ENCODE measurements at places on chromosomes 12 and 14.

GRCh38 chr14:104879983-104880565 is 15.0 kb downstream of the CEP170B start:
- DNase-seq, result no peak

GRCh38 chr14:95499354-95499750 is 17.1 kb downstream of the SYNE3 start:
- peak; percentile 35 for DNase-seq

DNA sequence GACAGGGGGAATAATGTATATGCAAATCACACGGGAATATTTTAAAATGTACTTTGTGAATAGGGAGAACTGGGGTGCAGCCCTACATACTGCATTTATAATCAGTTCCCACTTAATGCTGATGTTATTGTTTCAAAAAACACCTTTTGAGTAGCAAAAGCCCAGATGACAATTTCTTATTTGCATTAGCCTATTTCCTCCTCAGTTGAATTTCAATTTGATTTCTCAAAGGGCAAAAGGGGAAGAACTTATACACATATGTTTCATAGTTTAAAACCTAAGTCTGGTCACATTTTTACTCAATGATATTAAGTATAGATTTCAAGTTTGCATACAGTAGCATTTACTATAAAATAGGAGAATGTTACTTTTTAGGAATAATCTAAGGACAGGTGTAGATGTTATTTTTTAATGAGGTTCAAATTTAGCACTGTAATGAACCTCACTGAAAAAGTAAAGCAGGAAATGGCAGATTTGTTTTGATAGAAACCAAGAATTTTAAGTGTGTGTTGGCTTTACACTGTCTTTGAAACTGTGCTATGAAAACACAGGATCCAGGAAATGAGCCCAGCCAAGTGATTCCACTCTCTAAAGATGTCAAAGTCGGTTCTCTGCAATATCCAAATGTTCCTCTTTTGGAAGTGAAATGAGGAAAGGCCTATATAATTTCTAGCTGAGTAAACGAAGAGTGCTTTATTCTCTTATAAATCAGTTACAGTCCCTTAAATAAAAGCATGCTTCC is 367.4 kb downstream of the BTG1 start:
- DNase-seq, result no peak

DNA sequence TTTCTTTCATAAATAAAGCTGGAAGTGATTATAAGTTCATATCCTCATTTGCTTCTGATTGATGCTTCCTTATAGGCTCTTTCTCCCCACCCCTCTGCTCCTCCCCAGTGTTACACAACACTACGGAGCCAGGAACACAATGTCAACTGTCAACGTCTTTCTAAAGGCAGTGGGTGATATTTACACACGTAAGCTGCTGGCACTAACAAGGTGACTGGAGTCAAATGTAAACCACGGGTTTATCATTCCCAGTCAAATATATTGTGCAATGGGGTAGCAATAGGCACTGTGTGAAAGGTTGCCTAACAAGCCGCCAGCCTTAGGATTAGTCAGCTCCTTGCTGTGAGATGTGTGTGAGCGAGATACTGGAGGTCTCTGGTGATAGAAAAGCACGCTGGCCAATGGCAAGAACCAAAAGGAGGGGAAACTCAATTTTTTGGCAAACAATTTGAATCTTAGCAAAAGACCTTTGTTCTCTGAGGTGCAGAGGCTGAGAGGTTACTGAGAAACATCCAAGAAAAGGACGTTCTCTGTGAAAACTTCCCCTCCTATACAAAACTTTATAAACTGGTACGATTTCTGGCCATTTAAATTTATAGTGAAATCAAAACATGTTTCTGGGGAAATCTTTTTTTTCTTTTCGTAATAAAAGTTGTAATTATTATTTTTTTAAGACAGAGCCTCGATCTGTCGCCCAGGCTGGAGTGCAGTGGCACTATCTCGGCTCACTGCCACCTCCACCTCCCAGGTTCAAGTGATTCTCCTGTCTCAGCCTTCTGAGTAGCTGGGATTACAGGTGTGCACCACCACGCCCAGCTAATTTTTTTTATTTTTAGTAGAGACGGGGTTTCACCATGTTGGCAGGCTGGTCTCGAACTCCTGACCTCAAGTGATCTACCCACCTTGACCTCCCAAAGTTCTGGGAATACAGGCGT is 22.3 kb upstream of the HECTD1 start:
- DNase-seq, result peak; percentile 86

- no peak for DNase-seq
Measured at GRCh38 chr14:104264495-104265265, 126.3 kb downstream of the KIF26A start.

DNA sequence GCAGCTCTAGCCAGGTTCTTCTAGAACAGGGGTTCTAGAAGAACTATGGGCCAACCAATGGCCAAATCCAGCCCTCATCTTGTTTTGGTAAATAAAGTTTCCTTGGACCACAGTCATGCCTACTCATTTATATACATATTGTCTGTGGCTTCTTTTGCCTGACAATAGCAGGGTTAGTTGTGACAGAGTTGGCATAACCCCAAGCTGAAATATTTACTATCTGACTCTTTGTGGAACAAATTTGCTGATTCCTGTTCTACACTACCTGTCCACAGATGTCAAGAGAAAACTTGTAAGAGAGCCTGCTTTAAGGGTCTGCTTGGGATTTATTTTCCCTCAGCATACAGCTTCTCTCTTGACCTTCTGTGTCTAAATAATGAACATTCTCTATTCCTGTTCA is 289.0 kb downstream of the KSR2 start:
- DNase-seq, result no peak

DNA sequence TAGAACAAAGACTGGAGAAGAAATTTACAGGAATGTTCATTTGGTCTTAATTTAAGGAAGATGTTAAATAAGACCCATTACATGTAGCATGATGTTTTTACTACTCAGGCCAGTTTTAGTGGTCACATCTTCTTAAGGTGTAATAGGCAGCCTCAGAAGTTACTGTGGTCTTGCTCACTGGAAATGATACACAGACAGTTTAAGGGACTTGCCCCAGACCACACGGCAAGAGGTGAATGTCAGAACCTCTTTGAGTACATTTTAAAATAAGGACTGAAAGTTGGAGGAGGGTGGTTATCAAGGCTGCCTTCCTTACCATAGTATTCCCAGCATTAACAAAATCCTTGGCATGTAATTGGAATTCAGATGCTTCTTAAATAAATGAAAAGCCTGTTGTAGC is 37.9 kb downstream of the LRRK2 start:
- DNase-seq, result no peak

- DNase-seq, result no peak
Measured at GRCh38 chr12:58140395-58140794, 199.0 kb downstream of the ATP23 start.

- DNase-seq, result no peak
Measured at GRCh38 chr12:49288922-49289555, 5.9 kb upstream of the PRPH start.

DNA sequence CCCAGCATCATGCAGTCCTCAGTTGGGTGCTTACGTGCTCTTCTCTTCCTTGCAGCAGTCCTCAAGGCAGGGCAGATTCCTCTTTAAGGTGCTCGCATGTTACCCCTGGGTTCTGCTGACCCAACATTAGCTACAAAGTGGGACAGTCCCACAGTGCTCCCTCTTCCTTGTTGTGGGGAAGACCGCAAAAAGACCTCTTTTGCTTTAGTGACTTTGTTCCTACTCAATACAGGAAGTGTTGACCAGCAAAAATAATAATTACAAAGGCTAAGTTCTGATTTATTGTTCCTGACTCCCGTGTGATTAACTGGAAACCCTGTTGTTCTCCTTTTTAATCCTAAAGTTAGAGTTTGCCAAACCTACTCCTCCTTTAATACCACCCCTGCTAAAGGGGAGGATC is 13.7 kb downstream of the PIGH start:
- DNase-seq, result no peak

- no peak for DNase-seq
Measured at GRCh38 chr12:52279422-52280318, 5.2 kb downstream of the KRT86 start.

DNA sequence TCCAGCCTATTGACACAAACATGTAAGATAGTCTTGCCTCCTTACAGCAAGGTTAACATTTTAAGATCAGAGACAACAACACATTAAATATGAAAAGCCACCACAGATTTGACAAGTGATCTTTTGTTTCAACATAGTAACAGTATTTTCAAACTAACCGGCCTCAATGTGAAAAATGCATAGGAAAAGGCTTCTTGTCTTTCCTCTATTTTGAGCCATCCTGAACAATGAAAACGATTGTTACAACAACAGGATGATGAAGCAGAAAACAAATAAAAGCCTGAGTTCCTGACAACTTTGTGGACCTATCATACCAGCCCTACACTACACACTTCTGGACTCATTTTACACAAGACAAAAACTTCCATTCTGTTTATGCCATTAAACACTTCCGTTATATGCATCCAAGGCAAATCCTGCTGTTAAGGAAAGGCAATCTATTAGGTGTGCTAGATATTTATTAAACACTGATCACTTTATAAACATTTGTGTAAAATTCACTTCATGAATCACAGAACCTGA is 37.3 kb downstream of the BAZ1A start:
- no peak for DNase-seq

DNA sequence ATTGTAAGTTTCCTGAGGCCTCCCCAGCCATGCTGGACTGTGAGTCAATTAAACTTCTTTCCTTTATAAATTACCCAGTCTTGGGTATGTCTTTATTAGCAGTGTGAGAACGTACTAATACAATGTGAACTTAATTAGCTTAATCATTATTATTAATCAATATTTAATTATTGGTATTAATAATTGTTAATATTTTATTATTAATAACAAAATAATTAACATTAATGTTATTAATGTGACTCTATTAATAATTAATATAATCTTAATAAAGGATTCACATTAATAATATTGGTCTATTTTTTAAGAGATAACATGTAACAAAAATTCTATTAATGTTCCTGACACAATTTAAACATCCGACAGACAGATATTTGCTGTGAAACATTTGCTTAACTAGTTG is 164.9 kb upstream of the ATF7IP start:
- DNase-seq, result no peak

DNA sequence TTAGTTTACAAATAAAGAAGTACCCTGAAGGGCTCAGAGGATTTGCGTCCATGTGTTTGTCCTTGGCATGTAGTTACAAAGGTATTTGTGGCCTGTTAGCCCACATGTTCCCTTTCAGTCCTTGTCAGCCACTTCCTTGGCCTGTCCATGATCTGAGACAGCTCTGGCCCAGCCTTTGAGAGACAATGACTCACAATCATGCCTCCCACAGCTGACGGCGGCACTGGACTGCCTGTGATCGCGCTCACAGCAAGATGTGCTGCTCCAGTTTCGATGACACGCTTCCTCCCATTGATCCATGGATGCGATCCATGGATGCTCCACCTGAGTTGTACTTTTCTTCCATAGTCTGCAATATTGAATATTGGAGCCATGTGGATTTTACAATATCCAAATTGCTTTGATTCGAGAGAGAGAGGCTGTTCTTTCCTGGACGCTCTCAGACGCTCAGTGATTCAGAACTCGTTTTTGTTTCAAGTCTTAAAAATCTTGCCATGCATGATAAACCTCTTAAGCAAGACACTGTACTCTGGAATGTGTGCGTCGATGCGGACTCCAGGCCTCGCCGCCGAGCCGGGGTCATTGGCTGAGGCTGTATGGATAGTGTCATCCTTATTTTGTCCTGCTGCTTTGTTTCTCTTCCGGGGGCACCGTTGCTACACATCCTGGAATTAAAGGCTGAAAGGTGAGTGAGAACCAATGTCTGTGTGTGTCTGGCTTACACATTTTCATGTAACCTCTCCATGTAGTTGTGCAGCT is 220.1 kb downstream of the GLT1D1 start:
- DNase-seq, result no peak

DNA sequence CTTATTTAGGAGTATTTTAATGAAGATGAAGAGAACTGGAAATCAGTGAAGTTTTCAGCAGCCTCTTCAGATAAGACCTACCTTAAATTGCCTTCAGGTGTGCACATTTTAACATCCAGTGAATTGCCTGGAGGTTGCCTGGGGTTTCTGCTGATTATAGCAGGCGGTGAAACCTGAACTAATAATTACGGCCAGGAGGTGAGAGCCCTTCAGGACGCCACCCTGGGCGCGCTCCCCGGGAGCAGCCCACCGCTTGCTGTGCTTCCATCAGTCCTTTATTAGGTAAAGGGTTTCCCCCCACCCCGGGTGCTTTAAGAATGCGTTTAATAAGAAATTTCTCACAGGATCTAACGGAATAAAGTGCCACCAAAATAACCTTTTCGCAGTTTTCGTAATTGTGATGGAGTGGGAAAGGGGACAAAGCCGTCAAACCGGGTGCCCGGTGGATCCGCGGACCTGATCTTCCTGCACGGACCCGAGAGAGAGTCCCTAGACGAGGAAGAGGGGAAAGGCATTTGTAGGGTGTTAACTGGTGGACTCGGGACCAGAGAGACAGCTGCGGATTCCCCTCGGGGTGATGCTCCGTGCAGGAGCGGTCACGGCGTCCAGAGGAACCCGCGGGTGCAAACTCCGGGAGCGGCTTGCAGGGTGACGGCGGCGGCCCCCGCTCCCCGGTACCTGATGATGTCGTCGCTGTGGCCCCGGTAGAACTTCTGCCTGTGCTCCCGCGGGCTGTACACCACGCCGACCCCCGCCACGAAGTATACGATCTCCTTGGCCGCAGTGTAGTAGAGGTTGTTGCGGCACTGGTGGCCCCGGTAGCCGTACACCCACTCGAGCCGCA is 902 bp downstream of the EML5 start:
- DNase-seq, result no peak

DNA sequence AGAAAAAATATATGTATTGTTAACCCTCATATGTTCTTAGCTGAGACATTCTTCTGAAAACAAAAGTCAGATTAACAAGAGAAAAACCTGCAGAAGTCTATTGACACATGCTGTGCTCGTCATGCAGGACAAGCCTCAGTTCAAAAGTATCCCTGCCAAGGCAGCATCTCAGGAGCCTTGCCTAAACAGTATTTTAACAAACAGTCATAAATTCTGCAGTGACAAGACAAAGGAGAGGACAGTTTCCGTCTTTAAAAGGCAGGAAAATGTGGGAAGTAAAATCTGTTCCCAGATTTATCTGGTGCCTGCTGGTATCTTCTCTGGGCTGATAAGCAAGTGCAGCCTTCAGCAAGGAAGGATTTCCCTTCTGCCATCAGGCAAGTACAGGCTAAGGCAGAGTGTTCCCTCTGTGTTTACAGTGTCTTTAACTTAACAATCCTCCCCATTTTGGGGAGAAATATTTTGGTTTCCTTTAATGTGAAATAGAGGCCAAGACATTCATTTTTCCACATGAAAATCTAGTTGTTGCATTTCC is 480.2 kb upstream of the CCDC196 start:
- DNase-seq, result no peak

DNA sequence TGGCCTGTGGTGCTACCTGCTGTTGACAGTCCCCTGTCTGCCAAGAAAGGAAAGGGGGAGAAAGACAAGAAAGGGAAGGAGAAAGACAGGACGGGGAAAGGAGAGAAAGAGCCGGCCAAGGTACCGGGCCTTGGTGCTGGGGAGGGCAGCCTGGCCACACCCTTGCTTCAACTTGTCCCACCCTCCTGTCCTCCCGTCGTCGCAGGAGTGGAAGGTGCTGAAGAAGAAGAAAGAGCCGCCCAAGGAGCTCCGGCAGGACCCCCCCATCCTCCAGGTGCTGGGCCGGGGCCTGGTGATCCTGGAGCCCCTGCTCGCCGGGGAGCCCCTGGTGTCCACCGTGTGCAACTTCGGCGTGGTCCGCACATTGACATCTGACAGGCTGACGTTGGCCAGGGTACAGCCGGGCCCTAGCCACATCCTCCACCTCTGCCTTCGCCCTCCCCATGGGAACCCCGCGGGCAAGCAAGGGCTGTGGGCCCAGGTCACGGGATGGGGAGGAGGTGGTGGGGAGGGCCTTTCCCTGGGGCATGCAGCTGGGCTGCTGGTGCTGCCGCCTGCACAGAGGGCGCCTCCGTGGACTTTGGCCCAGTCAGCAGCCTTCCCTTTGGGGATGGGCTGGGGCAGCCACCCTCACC is 2.9 kb upstream of the B3GNT4 start:
- no peak for DNase-seq

Data from common myeloid progenitor, CD34-positive (primary cell).